Epithelial cell of proximal tubule (primary cell): ENCODE measurements at places on chromosomes 4 and X. TPM values are rescaled to one million over a fixed set of nuclear protein-coding genes. Genes with fewer than 3 reads are reported as not detected.

CYBB gene
- total RNA-seq, result not detected in 2 replicates

SEC31A gene
- 77.0 and 98.8 TPM in 2 replicates for total RNA-seq

NDUFB11 gene
- total RNA-seq, result 83.4 and 90.5 TPM in 2 replicates

CLTRN gene
- 1.7 and 3.3 TPM in 2 replicates for total RNA-seq

GATA1 gene
- total RNA-seq, result not detected in 2 replicates

L1CAM gene
- total RNA-seq, result 35.7 and 62.1 TPM in 2 replicates

CCSER1 gene
- 0.65 TPM in 1 of 2 replicates, not detected in the other for total RNA-seq

ERCC6L gene
- total RNA-seq, result 6.6 and 9.5 TPM in 2 replicates

GIMD1 gene
- not detected in 2 replicates for total RNA-seq

GJB1 gene
- 0.07 and 0.40 TPM in 2 replicates for total RNA-seq

PCDH10 gene
- 0.14 and 0.46 TPM in 2 replicates for total RNA-seq

ARHGAP36 gene
- not detected in 2 replicates for total RNA-seq

PHOX2B gene
- not detected in 2 replicates for total RNA-seq

CSAG1 gene
- not detected in 2 replicates for total RNA-seq

TBC1D9 gene
- 15.1 and 20.3 TPM in 2 replicates for total RNA-seq

PRDM5 gene
- total RNA-seq, result 5.2 and 7.3 TPM in 2 replicates

PABPC1L2B gene
- not detected in 2 replicates for total RNA-seq

SERPINA7 gene
- total RNA-seq, result not detected in 2 replicates

DDX53 gene
- total RNA-seq, result not detected in 2 replicates

XAGE1A gene
- total RNA-seq, result not detected in 2 replicates

GUCY1B1 gene
- total RNA-seq, result 2.7 and 5.9 TPM in 2 replicates

GPAT3 gene
- 26.4 and 45.9 TPM in 2 replicates for total RNA-seq

PDLIM3 gene
- 7.8 and 8.5 TPM in 2 replicates for total RNA-seq

TMPRSS11F gene
- not detected in 2 replicates for total RNA-seq

NOP14 gene
- total RNA-seq, result 26.0 and 35.1 TPM in 2 replicates

HPGDS gene
- not detected in 2 replicates for total RNA-seq

PTCHD1 gene
- total RNA-seq, result 0.06 TPM in 1 of 2 replicates, not detected in the other

CXCL3 gene
- total RNA-seq, result 4.8 and 6.6 TPM in 2 replicates

CSN3 gene
- not detected in 2 replicates for total RNA-seq

GAB3 gene
- 0.14 TPM in 1 of 2 replicates, not detected in the other for total RNA-seq

TENM3 gene
- 2.4 and 6.1 TPM in 2 replicates for total RNA-seq

MAGEA4 gene
- total RNA-seq, result not detected in 2 replicates

SMIM31 gene
- total RNA-seq, result not detected in 2 replicates

RAP2C gene
- total RNA-seq, result 16.4 and 19.6 TPM in 2 replicates

BTK gene
- 0.14 TPM in 1 of 2 replicates, not detected in the other for total RNA-seq

P2RY8 gene
- not detected in 2 replicates for total RNA-seq

DACH2 gene
- total RNA-seq, result not detected in 2 replicates

FHDC1 gene
- total RNA-seq, result 0.72 and 2.1 TPM in 2 replicates

QRFPR gene
- 0.51 TPM in 1 of 2 replicates, not detected in the other for total RNA-seq

ZCCHC12 gene
- total RNA-seq, result 0.14 and 0.46 TPM in 2 replicates

DMRTC1 gene
- total RNA-seq, result not detected in 2 replicates

ATP1B4 gene
- not detected in 2 replicates for total RNA-seq

RRAGB gene
- 5.1 and 6.2 TPM in 2 replicates for total RNA-seq

SLC10A4 gene
- 0.36 TPM in 1 of 2 replicates, not detected in the other for total RNA-seq

CENPVL1 gene
- total RNA-seq, result 0.07 TPM in 1 of 2 replicates, not detected in the other

LARP1B gene
- total RNA-seq, result 20.3 and 25.7 TPM in 2 replicates

SYTL5 gene
- total RNA-seq, result 0.14 and 0.17 TPM in 2 replicates

ALB gene
- not detected in 2 replicates for total RNA-seq

TRAPPC11 gene
- total RNA-seq, result 15.8 and 38.1 TPM in 2 replicates

ARMCX4 gene
- total RNA-seq, result 0.65 and 1.6 TPM in 2 replicates

GRIA2 gene
- not detected in 2 replicates for total RNA-seq

SLC49A3 gene
- 2.9 and 4.1 TPM in 2 replicates for total RNA-seq

BMP3 gene
- 0.06 TPM in 1 of 2 replicates, not detected in the other for total RNA-seq

AKAP4 gene
- total RNA-seq, result not detected in 2 replicates

SRP72 gene
- 66.5 and 92.2 TPM in 2 replicates for total RNA-seq

TMEM31 gene
- total RNA-seq, result not detected in 2 replicates
